Nephron progenitor cell (in vitro differentiated cells): ENCODE measurements at places on chromosomes 12 and 14.

DNA sequence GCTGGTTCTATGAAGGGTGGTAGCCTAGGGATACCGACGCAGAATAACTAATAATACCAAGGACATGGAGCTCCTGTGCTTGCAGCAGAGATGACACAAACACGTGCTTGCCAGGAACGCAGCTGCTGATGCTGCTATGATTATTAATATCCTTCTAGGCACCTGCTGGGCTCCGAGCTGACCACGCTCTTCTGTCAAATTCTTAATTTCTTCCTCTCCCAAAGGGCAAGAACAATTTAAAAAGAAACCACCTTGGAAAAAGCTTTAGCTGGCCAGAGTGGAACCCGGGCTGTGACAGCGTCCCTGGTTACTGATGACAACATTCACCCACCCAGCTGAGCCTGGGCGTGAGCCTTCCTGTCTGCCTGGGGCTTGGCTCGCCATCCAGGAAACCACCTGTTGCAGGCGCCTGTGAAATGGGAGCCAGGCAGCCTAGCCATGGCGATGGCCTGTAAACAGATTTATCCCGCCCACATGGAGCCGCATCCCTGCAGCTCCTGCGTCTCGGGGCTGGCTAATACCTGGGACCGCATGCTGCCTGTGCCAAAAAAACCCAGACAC, 28.8 kb downstream of the CLMN start:
- no peak for DNase-seq

GRCh38 chr14:95162641-95163040, 5.3 kb upstream of the DICER1 start:
- DNase-seq, result no peak

DNA sequence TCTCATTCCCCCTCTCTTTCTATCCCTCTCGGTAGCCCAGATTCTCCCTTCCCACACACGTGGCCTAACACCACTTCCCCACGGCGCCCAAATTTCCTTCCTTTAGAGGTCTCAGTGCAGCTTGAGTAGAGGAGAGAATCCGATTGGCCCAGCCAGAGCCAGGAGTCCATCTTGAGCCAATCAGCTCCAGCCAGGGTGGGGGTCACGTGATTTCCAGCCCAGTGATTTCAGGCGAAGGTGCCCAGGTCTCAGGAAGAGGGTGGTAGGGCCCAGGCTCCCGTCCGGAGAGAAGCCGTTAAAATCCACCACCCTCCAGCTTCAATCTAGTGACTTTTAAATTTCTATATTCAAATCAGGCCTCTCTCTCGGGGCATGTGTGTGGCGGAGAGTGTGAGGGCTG, 45.2 kb upstream of the MYL2 start:
- DNase-seq, result no peak

DNA sequence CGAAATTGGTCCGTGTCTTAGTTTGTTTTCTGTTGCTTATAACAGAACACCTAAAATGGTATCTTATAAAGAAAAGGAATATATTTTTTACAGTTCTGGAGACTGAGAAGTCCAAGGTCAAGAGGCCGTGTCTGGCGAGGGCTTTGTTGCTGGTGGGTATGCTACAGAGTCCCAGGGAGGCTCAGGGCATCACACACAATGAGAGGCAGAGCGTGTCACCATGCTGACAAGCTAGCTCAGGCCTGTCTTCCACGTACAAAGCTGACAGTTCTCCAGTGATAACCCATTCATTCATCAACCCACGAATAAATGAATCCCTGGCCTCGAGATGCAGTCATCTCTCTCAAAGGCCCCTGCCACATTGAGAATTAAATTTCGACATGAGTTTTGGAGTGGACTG, 56.7 kb upstream of the AEBP2 start:
- DNase-seq, result no peak

DNA sequence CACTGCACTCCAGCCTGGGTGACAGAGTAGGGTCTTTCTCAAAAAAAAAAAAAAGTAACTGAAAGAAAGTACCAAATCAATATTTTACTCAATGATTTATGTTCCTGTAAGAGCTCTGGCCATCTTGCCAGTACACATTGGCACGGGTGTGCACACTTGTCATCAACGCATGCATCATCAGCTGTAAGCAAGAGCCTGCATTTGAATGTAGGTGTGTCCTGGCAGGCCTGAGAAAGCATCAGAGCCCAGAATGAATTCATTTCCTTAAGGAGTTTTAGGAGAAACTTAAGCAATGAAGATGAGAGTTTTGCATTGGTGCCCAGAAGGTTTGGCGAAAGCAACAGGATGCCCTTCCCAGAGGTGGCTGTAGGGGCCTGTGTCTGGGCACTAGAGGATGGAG, 88.5 kb upstream of the FZD10 start:
- no peak for DNase-seq

DNA sequence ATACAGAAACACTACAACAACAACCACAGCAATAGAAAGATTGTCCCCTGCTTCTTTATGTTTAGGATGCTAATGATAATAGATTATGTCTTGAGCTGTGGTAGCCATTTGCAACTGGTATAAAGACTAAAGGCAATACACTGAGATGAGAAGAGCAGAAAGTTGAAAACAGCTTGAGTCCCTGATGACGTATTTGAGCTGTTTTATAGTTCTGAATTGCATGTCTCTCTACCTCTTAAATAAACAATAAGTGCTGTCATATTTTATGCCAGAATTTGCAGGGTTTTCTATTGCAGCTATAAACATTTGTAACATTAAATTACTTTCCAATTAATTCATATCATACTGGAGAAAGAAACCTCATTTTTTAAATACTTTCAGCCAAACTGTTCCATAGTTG, 1242.0 kb downstream of the LRFN5 start:
- no peak for DNase-seq

DNA sequence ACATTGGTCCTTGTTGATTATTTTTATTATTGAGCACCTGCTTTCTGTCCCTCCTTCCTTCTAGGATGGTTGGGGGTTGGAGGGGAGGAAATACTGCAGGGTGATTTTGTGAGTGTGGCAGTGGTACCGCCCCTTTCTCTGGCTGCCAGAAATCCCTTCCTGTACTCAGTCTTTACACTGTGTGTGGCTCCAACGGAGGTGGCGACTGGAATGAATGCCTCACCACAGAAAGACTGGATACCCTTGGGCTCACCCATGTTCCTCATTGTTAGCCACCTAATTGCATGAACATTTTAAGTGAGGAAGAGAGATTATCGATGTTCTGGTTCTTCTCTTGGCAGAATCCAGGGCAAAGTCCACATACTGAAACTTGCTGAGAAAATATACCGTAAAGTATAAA, 272.0 kb upstream of the E2F7 start:
- DNase-seq, result no peak
